ENCODE measurements at places on chromosomes 4 and X.

DNA sequence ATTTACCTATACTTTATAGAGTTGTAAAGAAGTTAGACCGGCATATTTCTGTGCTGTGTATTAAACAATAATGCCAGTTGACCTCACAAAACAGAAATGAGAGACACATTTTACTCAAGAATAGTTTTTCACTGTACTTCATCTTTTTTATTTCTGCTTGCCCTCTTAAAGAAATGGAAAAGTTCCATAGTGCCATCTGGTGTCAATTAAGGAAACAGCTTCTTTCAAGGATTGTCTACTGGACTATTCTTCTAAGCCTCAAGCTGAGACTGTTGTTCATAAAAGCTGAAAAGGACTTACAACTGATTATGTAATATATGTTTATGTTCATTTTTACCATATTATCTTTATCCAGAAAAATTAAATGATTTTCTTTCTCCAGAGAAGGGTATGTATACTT is 1523.7 kb downstream of the ARAP2 start:
- no peak for DNase-seq

GRCh38 chrX:145825896-145826295 is 8.3 kb downstream of the SLITRK2 start:
- no peak for DNase-seq

DNA sequence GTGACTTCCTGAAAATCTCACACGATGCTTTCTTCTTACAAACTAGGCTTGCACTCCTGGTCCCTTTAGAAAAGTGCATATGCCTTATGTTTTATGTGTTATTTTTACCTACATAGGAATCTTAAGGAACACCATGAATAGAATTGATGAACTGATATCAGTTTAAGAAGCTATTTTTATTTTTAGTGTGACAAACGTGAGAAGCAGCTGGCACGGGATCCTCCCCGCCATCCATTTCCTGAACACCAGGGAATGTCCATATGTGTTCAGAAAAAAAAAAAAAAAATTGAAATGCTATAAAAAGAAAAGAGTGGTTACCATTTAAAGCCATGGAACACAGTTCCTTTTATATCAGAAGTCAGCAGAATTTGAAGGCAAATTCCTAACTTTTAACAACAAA is 1096.1 kb upstream of the PRKX start:
- no peak for DNase-seq

DNA sequence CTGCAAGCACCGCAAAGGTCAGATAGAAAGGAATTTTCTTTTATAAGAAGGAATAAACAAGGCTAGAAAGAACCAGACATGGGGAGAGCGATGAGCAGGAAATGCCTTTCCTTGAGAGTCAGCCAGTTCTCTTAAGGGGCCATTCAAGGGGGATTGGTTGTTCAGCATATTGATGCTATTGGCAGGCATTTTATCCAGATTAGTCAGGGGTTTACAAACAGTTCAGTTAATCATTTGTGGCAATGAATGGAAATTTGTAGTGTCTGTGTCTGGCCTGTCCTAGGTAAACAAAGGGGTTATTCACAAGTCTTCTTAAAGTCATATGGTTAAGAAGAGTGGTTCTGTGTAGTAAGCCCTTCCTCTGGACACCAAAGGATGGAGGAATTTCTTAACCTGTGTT is 184.7 kb upstream of the FRMPD4 start:
- no peak for DNase-seq

GRCh38 chrX:114047558-114047957 is 536.3 kb upstream of the HTR2C start:
- no peak for DNase-seq

DNA sequence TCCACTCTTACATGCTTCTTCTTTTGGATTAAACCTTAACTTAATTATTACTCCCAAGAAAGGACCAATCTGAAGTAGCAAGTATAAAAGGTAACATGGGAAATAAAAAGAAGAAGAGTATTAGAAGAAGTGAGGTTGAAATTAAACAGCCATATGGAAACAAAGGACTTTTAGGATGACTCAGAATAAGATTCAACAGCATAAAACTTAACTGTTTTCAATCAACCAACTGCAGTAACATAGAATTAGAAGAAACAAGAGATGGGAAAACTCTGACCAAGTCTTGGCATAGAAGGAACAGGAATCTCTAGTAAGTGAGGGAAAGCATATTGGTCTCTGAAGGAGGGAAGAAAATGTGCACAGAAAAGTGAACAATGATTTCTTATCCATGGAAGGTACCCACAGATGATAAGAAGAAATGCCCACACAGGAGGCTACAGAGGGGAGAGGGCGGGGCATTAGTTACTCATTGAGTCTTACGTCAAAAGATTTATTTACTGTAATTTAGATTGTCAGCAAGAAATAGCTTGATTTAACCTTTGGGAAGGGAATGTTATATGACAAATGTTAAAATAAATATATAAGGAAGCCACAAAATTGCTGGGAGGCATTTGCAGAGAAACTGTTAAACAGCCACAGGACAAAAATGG is 177.3 kb downstream of the BANK1 start:
- DNase-seq, result no peak

Measured in stimulated activated CD8-positive, alpha-beta memory T cell treated with anti-CD3 and anti-CD28 coated beads, Interleukin-4, amount 100 ng/mL, for 4 hours (primary cell).